ENCODE measurements at places on chromosomes 4 and X.

- DNase-seq: no peak
Measured at GRCh38 chrX:65035446-65035770, 59.2 kb upstream of the ZC4H2 start.

GRCh38 chrX:72381439-72382201 lies 75.9 kb upstream of the CITED1 start:
- DNase-seq: no peak

- DNase-seq: no peak
Measured at GRCh38 chrX:153646620-153647373, at the start of gene DUSP9. Gene DUSP9, plus strand, starts transcription at chrX:153647203. Its CDS starts 751 bp downstream, at chrX:153647954.

DNA sequence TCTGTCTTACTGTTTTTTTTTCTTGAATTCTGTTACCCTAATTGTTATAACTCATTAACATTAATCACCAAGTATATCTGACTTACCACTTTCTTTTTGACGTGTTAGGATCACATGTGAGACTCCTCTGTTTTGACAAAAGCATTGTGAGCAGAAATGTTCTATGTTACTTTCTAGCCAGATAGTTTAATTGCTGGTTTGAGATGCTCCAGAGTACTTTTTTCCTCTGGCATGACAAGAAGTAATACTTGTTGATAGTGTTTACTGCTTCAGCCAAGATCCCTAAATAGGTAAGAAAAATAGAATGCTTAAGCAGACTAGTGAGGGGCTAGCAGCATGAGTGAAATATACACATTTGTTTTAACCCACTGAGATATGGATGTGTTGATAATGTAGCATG lies 303.9 kb upstream of the PABPC4L start:
- DNase-seq: no peak

GRCh38 chr4:121272526-121272925 lies 108.3 kb downstream of the QRFPR start:
- DNase-seq: no peak

GRCh38 chr4:174631901-174632758 lies 109.8 kb upstream of the HPGD start:
- no peak for DNase-seq

DNA sequence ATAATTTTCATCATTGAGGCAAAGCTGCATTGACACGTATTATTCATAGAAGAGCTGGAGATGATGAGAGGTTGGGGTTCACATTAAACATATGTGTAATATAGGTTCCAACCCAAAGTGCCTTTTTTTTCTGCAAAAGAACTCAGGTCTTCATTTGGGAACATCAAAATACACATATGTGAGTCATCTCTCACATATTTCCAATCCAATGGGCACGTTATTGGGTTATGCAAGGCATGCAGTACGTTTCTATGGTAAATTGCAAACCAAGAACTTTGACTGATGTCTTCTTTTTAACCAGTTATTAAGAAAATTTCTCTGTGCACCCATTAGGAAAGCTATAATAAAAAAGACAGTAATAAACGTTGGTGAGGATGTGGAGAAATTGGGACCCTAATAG lies 150.3 kb upstream of the FAM9B start:
- no peak for DNase-seq

GRCh38 chrX:72124540-72125201 lies 7.0 kb downstream of the RTL5 start:
- DNase-seq: no peak

DNA sequence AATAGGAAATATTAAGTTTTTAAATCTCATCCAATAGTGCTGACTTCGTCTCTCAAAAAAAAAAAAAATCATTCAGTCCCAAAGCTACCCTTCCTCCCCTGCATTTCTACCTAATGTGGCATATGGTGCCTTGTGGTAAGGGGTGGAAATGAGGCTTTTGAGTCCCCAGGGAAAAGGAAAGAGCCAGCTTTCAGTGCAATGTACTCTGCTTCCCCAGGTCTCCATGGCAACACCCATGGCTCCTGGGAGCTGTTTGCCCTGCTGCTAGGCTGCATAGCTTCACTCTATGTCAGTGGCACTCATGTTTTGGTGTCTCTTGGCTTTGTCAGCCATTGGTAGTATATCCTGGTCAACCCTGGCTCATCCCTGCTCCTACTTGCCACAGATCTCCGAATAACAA lies 175.9 kb downstream of the SLC39A8 start:
- no peak for DNase-seq

DNA sequence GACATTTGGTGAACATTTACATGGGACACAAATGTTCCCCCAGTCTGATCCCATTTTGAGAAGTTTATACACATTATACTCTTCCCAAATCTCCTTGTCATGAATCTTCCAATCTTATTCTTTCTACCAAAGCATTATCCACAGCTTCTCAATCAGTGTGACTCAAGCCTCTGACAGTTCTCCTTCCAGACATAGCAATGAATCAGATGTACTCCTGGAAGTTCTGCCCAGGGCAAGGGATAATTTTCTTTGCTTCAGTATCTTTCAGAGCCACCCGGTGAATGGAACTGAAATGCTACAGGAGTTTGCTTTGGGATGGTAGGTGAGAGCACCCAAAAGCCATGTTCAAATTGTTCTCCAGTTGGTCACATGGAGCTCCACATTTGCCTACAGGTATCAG lies 145.5 kb downstream of the ANXA5 start:
- no peak for DNase-seq

DNA sequence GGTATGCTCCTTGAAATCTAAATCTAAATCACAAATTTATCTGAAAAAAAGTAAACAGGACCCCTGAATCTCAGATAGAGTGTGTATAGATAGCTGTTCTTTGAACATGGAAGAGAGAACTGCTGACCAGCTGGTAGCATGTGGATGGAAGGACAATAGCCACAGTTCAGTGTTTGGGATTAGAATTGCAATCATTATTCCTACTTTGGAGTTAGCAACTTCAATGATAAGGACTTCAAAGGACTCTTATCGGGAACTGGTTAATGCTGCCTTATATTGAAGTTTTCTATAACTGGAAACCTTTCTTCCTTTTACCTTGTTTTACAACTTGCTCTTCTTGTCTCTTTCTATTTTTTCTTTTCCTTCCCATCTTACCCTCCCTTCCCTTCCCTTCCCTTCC lies 5.0 kb downstream of the AFM start:
- DNase-seq: no peak

GRCh38 chrX:129825746-129826505 lies 17.8 kb downstream of the ZDHHC9 start:
- no peak for DNase-seq

DNA sequence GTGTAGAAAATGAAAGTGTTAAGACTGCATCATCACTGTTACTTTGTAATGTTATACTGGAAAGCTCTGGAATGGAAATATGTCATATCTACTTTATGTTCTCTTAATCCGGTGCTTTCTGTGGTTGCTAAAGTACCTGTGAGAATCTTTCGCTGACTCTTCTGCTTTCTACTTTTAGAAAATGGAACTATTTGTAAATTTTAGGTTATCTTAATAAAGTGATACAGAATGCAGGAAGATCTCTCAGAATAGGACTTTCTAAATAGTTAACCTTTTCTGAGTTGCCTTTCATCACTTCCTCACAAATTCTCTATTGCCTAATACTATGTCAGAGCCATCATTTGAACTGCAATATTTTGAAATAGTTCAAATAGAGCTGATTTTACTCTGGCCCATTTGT lies 69.3 kb downstream of the BMP2K start:
- no peak for DNase-seq

- DNase-seq: no peak
Measured at GRCh38 chr4:145820407-145820806, 118.2 kb downstream of the ZNF827 start.

- no peak for DNase-seq
Measured at GRCh38 chr4:23034731-23035130, 342.0 kb downstream of the GBA3 start.

DNA sequence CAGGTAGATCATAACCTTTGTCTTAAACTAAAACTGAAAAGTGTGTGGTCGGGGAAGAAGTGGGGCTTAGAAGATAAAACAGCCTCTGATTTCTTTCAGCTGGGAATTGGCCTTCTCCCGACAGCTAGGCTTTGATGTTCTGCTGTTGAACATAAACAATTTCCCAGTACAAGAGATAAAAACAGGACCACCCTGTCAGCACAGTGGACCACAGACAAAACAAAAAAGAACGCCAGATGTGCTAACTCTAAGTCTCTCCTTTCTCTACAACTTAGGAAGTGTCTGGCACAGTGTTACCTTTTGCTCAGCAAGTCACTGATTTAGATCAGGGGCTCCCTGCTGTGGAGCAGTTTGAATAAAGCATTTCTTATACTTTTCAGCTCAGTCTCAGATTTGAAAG lies 87.5 kb upstream of the UXT start:
- no peak for DNase-seq

DNA sequence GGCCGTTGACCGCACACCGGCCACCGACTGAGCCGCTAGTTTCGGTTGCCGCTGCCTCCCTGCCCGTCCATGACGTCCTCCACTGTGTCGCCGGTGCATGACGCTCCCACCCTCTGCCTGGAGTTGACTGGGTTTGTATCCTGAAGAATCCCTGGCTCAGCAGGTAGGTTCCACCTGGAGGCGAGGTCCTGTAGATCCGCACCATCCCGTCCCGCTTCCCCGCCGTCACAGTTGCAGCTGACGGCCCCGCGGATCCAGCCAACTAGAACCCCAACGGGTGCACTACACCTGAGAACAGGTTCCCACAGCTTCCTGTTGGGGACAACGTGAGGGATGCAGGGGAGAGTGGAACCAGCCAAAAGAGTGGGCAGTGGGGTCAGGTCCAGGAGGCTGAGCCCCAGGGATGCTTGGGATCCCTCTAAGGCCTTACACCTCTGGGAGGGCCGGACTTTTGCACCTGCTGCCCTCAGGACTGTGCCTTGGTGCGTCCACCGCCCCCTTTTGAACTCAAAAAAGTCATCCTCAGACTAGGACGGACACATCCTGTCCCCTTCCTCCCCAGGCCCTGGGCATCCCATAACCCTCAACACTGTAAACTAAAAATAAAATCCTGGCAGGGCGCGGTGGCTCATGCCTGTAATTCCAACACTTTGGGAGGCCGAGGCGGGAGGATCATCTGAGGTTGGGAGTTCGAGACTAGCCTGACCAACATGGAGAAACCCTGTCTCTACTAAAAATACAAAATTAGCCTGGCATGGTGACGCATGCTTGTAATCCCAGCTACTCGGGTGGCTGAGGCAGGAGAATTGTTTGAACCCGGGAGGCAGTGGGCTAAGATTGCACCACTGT lies 1.1 kb upstream of the SLBP start:
- DNase-seq: no peak

- no peak for DNase-seq
Measured at GRCh38 chrX:70044541-70045245, 5.0 kb downstream of the AWAT2 start.

DNA sequence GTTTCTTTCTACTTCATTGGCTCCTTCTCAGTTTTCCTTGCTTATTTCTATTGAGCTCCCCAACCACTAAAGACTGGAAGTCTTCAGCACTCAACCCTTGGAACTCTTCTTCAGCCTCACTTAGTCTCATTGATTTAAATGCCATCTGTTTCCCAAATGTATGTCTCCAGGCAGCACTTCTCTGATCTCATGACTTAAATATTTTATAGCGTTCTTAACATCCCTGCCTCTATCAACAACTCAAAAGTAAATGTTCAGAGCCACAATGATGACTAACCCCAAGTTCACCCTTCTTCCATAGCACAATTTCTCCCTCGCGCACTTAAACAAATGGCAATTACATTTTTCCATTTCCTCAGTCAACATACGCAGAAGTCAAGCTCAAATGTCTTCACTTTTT lies 1393.3 kb downstream of the ARAP2 start:
- DNase-seq: no peak

DNA sequence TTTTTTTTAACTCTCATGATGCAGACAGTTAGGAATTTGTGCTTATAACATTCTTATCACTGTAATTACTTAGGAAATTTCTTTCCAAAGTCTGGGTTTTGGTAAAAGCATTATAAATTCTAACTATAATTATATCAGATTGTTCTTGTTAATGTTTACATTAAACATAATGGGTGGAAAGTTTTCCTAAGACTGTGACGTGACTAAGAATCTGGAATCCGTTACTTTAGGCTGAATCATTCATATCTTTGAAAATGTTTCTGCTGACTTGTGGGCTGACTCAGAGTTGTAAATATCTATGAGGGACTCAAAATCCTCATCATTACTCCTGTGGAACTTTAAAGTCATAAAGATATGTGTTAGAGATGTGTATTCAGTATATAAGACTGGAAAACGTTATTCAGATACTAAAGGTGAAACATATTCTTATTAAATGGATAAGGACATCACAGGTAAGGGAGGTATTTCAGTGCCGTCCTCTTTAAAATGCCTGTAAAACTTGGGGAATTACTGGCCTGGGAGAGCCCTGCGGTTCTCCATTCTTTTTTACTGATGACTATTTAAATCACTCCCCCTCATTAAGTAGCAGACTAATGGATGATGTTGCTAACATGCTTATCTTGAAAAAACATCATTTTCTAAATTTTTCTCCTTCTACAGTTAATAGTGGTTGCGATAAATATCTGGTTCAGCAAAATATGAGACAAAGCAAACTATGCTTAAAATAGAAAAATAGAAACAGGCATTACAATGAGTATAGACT lies 159.0 kb downstream of the DCLK2 start:
- no peak for DNase-seq

DNA sequence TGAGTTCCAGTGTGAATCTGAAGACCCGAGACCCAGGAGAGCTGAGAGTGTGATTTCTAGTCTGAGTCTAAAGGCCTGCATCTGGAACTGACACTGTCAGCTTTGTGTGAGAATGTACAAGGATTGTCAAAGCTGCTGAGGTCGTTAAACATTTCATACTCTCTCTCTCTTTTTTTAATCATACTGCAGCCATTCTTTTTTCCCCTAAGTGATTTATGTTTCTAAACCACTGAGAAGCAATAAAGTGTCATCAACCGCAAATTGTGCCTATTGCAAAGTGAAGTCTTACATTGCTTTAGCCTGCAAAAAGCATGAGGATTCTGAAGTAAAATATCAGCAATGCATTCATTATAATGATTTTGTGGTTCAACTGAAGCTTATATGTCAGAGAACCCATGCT lies 106.0 kb downstream of the ASMT start:
- no peak for DNase-seq

GRCh38 chr4:23970201-23970850 lies 80.5 kb upstream of the PPARGC1A start:
- no peak for DNase-seq

DNA sequence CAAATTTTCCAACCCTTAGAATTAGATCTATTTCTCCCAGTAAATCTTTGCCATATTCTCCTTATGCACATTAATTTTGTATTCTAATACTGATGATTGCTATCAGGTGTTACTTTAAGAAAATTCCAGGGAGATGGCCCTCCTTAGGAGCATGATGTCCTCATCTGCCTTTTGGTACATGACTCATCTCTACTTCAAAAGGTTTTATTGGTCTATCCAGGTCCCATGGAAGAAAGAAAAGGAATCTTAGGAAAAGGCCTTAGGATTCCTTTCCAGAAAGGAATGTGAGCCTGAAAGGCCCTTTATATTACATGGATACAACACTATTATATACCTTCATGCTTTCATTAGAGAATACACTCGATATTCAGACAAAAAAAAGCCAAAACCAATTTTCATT lies 968.2 kb downstream of the STIM2 start:
- no peak for DNase-seq

DNA sequence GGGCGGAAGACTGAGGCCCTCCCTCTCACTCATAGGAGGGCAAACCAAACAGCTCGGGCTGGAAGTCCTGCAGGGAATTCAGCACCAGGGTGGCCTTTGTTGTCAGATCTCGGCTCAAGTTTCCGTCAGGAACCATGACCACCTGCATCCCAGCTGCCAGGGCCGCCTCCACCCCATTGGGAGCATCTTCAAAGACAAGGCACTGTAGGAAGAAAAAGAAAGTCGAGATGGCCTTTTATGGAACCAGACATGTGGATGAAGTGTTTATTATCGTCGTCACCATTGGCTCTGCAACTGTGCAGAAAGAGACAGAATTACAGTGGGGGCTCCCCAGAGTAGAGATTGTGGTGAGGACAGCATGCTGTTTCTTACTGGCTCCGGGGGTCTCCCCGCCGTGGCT lies 97.2 kb upstream of the STS start:
- no peak for DNase-seq

Data from GOT3 (cell line).